ENCODE measurements at places on chromosomes 5 and 9.

GRCh38 chr5:109756543-109757185 is 66.9 kb downstream of the MAN2A1 start:
- DNase-seq: no peak

- peak; percentile 90 for DNase-seq
Observed at GRCh38 chr5:173293817-173294672, 34.2 kb downstream of the STC2 start.

- DNase-seq: no peak
Observed at GRCh38 chr9:127567730-127568617, 44.1 kb upstream of the STXBP1 start.

GRCh38 chr9:91948597-91949391 is 1.2 kb downstream of the ROR2 start:
- peak; percentile 45 for DNase-seq

DNA sequence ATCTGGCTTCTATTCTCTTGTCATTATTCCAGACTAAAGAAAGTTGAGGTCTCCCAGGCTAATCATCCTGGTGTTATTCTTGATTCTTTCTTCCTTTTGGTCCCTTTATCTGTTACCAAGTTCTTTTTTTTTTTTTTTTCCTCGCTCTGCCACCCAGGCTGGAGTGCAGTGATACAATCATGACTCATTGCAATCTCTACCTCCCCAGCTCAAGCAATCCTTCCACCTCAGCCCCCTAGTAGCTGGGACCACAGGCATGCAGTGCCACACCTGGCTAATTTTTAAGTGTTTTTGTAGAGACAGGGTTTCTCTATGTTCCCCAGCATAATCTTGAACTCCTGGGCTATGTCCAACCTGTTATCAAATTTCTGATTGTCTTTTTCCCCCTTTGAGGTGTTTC is 126.6 kb upstream of the DHFR start:
- DNase-seq: peak; percentile 40

DNA sequence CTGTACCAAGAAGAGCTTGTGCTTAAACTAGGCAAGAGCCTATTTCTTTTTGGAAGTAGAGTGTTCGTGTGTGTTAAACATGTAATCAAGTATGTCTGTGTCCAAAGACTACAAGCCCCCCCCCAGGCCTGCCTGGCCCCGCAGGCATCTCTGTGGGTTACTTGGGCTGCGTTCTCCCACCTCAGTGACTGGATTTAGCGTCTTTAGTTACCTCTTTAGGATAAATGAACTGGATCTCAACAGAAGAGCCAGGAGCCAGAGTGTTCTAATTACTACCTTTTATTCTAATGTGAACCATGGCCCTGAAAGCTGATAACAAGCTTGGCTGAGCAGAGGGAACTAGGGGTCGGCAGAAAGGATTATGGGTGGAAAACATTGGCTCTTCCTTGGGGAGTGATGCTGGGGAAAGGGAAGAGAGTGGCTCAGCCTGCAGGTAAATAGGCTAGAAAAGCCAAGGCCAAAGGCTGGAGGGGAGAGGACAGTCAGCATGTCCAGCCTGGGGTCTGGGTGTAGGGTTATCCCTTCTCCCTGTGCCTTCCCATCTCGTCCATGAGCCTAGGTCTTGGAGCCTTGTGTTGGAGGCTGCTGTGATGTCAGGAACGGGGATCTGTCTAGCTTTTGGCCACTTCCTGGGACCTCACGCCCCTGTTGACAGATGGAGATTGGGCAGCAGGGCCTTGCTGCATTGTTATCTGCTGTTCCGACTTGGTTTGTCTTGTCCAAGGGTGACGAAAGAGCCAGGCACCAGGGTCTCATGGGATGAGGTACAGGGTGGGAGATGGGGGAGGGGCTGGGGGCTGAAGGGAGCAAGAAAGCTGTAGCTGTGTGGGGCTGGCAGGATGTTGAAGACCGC is 11.1 kb downstream of the CD74 start:
- no peak for DNase-seq

All from fibroblast of the aortic adventitia (primary cell).